ENCODE measurements at places on chromosomes 3 and 15.

DNA sequence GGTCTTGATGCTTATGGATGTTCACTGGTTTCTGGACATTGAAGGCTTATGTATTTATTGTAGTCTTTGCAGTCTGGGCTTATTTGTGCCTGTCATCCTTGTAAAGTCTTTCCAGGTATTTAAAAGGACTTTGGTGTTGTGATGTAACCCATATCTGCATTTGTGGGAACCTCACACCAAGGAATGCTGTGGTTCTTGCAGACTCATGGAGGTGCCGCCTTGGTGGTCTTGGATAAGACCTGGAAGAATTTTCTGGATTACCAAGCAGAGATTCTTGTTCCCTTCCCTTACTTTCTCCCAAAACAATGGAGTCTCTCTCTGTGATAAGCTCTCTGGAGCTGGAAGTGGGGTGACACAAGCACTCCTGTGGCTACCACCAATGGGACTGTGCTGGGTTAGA lies 363.5 kb upstream of the NECTIN3 start:
- no peak for DNase-seq

GRCh38 chr3:112412494-112412893 lies 79.5 kb downstream of the CD200 start:
- no peak for DNase-seq

DNA sequence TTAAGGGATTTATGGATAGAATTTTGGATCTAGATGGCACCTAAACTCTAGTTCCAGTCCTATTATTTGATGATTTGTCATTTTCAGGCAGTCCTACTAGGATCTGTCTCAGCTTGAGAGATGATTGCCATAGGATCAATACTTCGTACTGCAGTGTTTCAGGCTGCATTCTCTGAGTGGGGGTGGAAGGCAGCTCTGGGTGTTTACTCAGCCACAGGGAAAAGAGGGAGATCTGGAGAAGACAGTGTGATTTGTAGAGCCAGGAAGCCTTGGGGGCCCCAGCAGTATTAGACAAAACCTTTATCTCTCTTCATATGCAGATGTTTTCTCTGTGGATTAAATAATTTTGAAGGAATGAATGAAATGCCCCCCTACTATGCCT lies 188.4 kb upstream of the SYNPR start:
- no peak for DNase-seq

- DNase-seq: no peak
These were observed 69.2 kb downstream of the DCUN1D1 start for GRCh38 chr3:182910936-182911781.

- no peak for DNase-seq
These were observed 48.6 kb upstream of the NEDD4 start for GRCh38 chr15:56042031-56042430.

- DNase-seq: peak; percentile 29
These were observed 14.1 kb downstream of the GPD1L start for GRCh38 chr3:32120471-32120870.

GRCh38 chr15:95499397-95499796 lies 831.1 kb upstream of the NR2F2 start:
- no peak for DNase-seq

DNA sequence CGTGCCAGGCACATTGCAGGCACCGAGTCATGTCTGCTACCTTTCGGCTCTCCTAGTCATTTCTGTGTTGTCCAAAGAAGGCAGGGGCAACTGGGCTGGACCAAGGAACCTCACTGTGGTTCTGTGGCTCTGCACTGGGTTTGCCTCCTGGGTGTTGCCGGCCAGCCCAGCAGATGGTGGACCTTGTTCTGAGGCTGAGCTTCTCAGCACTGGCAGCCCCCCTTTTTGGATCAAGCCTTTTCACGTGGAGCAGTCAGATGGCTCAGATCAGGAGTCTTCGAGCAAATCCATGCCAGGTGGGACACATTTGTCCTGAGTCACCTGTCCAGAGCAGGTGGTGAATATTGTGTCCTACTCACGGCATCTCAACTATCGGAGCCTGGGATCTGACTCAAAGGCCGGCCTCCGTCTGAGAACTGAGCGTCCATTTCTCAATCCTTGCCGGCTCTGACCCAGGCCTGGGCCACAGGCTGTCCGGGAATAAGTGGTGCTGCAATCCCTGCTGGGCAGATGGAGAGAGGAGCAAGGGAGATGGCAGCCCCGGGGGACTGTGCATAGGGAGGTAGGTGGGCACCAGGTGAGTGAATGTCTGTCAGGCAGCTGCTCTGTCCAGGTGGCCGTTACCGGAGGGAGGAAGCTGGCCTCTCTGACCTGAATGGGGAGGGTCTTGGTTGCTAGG lies at the start of gene IL16:
Gene IL16, plus strand, starts transcription at position 304 of the 679 bp plus-strand sequence. CDS start 28,521 bp downstream, outside the sequence.
- no peak for DNase-seq

GRCh38 chr3:157154563-157155330 lies 5.2 kb downstream of the CCNL1 start:
- no peak for DNase-seq
